ENCODE measurements at places on chromosomes 1 and 21.

GRCh38 chr1:153119491-153119971, 6.2 kb upstream of the SPRR2F start:
- no peak for DNase-seq

- DNase-seq, result no peak
Observed at GRCh38 chr21:45470773-45471524, 66.0 kb downstream of the COL18A1 start.

DNA sequence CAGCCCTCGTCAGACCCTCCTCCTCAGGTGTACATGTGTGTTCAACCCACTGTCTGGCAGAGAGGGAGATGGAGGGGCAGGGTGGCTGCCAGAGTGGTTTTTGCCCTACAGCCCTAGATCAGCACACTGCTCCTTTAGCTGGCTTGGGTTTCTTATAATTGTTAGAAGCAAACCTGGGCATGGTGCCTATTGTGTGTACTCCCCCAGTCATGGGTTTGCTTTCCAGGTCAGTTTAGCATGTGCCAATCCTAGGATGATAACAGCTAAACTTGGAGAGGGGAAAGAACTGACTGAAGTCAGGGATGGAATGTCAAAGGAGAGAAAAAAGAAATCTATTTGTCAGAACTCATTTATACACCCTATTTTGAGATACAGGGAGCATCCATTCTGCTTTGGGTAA, 63.3 kb downstream of the UCK2 start:
- no peak for DNase-seq

DNA sequence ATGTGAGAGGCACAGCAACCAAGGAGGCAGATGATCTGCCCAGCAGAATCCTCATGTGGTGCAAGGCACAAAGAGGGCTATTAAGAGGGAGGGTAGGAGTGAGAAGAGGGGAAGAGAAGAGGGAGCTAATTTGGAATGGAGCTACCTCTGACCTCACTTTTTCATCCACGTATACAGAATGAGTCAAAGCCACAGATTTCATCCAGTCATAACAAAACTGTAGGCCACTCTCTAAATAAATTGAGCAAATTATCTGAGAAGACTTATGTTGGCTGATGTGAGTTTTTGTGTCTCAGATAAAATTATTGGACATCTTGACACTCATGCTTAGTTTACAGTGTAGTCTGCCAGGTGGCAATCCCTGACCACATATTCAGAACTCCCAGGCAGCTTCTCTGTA, 325.6 kb downstream of the TTLL7 start:
- DNase-seq, result no peak

DNA sequence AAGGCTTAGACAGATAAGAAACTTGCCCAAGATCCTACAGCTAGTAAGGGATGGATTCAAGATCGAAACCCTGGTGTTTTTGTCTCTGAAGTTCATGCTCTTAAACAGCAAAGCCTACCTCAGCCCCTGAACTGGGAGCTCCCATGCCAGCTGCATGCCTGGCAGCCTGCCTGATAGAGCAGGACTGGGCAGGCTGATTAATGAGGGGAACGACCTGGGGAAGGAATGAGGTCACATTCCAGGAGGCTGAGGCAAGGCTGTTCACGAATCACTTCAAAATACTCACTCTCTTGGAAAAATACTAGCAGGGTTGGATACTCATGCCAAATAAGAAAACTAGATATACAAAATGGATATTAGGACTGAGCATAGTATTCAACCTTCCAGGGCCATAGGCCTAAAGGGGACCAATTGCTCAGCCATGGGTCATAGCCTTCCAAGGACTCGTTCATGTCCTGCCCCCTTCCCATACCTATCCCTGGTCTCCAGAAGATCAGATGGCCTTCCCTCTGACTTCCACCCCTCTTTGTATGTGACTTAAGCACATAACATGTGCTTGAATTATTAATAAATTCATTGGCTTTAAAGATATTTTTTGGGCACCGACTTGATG, 15.6 kb upstream of the TACSTD2 start:
- no peak for DNase-seq

- DNase-seq, result no peak
Observed at GRCh38 chr1:223039990-223040389, 103.1 kb downstream of the TLR5 start.

Data from GM06990 (cell line).